ENCODE measurements at places on chromosomes 2 and 18.

DNA sequence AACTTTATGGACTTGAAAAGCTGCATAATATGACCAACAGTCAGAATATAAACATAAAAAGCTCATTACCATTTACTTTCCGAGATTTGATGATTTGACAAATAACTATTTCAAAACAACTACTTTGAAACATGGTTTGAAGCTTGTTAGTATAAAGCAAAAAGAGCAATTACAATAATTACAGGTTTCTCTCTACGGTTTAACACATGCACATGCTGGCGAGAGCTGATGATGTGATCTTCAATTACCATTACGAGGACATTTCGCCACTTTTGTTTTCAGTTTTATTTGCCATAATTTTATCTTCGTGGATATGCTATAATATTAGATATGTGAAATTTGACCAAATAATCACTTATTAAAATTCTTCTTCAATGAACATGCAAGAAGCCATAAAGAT lies 270.1 kb downstream of the TCF4 start:
- DNase-seq: peak; percentile 19

DNA sequence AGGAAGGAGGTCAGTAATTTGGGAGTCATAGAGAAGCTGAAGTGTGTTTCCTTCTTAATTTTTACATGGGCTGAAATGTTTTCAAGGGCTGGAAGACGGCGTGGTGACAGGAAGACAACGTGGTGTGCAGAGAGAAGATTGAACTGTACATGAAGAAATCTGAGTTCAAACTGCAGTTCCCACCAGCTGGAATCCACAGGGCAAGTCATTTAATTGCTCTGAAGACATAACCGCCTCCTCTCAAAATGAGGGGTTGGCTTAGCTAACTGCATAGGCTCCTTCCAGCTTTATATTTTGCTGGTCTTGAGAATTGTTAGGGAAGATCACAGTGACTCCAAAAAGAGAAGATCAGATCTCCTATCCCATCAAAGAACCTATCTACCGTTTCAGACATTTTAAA lies 103.9 kb downstream of the SLC8A1 start:
- DNase-seq: no peak

- DNase-seq: peak; percentile 18
These were observed 13.8 kb downstream of the HS1BP3 start for GRCh38 chr2:20637147-20637546.

GRCh38 chr2:180143633-180144337 lies 136.7 kb upstream of the CWC22 start:
- no peak for DNase-seq

DNA sequence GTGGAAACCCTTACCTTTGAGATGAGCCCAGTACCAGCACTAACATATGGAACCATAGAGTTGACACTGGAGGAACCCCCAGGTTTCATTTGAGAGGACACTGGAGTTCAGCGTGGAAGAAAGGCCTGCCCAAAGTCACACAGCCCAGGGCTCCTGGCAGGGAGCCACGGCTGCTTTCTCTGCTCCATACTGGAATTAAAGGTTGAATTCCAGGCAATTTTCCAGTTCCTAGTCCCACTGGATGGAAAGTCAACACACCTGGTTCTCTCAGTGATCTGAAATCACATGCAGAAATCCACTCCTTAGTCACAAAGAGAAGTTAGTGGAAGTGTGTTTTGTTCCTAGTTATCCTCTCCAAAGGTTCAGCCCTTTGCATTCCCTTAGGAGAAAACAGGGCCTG lies 336.1 kb upstream of the SKOR2 start:
- no peak for DNase-seq

- no peak for DNase-seq
These were observed 29.9 kb downstream of the C18orf54 start for GRCh38 chr18:54387631-54388030.

DNA sequence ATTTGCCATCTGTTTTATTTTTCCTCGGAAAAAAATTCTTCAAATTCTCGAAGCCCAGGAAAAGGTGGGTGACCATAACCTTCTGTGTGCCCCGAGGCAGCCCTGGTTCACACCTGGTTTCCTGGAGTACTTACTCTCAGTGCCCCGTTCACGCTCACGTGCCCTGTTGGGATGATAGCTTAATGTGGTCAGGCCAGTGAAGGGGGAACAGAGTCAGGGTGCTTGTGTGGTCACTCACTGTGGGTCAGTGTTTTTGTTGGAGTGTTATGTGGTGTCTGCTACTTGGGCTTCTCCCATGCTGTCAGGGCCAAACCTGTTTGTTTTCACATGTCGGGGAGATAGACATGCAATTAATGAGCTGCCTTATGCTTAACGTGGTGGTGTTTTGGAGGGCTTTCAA lies 78.1 kb downstream of the MAP4K4 start:
- no peak for DNase-seq

GRCh38 chr18:27135504-27136207 lies 49.5 kb downstream of the CHST9 start:
- no peak for DNase-seq

- peak; percentile 13 for DNase-seq
These were observed at the start of gene MFSD2B for GRCh38 chr2:24009680-24010476. Gene MFSD2B (plus strand): TSS chr2:24010085. CDS start chr2:24010097, 12 bp downstream.

DNA sequence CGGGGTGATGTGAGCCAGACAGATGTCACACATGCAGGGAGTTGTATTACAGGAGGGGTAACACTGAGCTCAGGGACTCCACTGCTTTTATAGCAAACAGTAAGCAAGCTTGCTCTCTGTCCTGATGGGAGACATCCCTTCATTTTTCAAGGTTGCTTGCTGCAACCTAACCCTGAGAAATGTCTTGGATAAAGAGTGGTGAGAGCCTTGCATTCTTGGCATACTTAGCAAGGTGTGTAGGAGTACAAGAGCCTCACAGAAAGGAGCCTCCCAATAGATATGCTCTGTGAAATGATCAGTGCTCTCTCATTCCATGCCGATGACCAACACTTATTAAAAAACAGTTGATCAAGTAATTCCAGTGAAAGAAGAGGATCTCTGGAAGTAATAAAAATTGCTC lies 8.1 kb downstream of the PFN4 start:
- no peak for DNase-seq

DNA sequence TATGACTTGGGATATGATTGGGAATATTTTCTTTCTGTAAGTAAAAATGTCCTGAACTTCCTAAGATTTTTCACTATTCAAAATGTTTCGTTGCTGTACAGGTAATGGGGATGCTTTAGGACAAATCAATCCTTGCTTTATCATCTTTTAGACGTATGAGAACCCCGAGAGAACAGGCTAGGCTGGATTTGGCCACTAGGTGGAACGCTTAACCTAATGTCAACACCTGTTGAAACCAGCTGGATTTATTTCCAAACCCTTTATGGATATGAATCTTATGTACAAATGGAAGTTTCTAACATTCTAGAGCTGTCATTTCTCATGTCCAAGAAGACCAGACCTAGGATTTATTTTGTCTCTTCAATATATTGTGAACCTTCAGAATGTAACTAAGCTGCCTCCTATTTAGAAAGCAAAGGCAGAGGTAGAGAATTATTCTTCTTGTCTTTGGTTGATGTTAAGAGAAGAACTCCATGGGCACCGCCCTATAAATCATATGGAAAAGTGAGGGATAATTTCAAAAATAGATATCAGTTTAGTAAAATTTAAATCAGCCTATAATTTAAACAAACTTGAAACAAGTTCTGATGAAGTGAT lies 96.7 kb downstream of the PMAIP1 start:
- peak; percentile 71 for DNase-seq

DNA sequence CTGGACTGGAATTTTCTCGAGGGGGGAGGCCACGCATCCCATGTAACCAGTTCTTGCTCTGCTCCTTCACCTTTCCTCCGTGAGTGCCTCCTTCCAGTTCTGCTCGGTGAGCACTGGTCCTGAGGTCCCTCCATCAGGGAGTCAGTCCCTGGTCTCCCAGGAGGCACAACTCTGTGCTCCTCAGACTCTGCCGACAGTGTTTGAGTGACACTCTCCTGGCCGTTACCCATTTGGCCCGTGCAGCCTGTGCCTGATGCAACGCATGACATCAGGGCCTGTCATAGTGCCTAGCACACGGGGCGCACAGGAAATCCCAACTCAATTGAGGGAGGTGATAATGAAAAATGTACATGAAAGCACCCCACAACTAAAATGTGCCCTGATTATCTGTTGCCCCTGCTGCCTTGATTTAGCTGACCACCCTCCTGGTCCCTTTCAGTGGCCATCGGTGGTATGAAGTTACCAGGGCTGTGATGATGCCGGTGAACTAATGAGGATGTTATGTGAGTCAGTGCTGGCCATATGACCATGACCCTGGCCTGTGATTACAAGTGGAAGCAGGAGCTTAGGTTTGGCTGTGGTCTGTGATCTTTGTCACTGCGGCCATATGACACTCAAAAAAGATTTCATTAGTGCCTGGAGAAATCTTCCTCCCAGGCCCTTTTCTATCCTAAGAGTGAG lies 144.6 kb downstream of the TDRD15 start:
- no peak for DNase-seq

DNA sequence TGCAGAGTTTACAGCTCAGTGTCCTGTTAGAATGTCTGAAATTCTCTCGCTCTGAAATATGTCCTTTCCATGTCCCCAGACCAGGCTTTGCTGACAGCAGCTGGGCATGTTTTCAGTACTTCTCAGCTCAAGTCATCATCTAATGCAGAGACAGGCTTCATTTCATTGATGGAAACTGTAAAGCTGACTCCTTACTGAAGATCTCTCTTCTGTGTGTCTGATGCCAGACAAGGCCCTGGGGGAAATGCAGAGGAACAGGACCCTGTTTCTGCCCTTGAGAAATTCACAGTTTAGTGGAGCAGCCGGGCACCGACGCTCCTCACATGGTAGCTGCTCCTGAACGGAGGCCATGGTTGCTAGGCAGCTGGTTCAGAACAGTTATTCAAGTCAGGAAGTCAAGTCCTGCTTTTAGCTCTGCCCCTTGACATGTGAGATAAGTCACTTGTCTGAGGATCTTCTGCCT lies 24.6 kb upstream of the FZD7 start:
- peak; percentile 23 for DNase-seq

DNA sequence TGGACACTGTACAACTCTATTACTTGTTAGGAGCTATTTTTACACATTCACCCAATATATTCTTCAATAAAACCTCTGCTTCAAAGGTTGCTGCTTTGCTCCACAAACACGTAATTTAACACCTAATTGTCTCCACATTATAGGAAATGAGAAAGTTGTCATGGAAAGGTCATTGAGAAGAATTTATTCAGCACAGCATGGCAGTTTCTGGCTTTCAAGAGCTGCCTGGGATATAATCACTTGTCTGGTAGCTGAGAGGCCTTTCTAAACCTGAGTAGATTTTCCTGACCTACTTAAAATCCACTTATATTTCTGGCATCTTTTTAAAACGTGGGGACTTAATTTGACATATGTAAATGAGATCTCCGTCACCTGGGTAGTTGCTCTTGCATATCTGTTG lies 216.1 kb downstream of the ZNF804A start:
- DNase-seq: no peak

- DNase-seq: no peak
These were observed 173.3 kb upstream of the NT5C1B start for GRCh38 chr2:18762667-18763066.
